ENCODE measurements at places on chromosomes 12 and 14.
A peak's percentile ranks its signal among the peaks of the same experiment; 100 is the strongest.

GRCh38 chr14:70173569-70173968, 15.2 kb downstream of the SLC8A3 start:
- DNase-seq, result no peak

- no peak for DNase-seq
These were observed 94.1 kb upstream of the TMPO start for GRCh38 chr12:98421316-98421715.

DNA sequence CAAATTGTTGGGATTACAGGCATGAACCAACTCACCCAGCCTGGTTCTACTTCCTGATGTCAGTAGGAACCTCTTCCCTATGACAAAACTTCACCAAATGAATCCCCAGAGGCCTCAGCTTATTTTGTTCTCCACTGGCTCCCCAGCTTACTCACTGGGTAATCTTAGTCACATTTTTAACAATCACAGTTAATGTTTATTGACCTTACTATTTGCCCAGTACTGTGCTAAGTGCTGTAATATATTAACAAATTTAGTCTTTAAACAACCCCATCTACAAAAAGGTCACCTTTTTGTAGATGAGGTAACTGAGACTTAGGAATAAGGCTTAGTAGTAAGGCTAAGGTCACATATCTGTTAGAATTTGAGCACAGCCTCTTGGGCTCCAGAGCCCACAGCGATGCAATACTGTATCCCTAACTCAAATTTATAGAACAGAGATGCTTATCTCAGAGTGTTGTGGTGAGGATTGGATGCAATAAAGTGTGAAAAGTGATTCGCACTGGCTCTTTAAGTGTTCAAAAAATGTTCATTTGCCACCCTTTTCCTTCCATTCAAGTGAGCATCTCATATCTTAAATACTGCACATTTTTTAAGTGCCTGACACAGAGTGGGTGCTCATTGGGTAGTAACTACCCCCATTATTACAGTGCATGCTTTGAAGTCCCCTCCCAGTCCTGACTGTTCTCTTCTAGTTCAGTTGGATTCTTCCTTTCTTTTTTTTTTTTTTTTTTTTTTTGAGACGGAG, 146.4 kb upstream of the ARHGAP5 start:
- no peak for DNase-seq

- DNase-seq, result no peak
These were observed 10.7 kb upstream of the EVL start for GRCh38 chr14:100054316-100055075.

DNA sequence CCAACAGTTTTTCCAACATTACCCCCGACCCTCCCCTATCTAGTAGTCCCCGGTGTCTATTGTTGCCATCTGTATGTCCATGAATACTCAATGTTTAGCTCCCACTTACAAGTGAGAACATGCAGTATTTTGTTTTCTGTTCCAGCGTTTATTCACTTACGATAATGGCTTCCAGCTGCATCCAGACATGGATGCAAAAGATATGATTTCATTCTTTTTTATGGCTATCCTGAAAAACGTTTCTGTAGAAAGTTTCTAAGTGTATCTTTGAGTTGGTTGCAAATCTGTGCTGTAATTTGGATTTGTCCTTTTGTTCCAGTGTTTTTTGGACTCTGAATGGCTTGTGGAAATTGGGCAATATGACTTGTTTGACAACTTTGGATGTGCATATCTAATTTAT, 11.7 kb downstream of the SP1 start:
- DNase-seq, result no peak

- no peak for DNase-seq
These were observed 7.5 kb downstream of the FOXG1 start for GRCh38 chr14:28773861-28774691.

GRCh38 chr12:99435095-99435791, 212.3 kb upstream of the GARIN6 start:
- DNase-seq, result no peak

- DNase-seq, result peak; percentile 92
These were observed 18.9 kb downstream of the FOS start for GRCh38 chr14:75297411-75298040.

DNA sequence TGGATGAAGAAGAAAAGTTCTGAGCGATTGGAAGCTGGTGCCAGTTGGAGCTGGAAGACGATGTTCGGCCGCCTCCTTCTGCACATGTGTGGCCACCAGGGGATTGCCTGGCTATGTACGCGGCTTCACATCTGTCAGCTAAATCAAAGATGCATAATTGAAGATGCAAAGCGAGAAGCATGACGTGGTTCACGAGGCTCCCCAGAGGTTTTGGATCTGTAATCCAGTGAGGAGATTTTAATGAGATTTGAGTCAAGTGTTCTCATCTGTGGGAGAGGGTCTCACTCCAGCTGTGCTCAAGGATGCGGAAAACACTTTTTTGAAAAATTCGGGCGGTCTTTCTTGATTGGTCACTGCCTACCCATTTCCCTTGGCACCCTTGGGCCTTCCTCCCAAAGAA, 94.6 kb downstream of the PAX9 start:
- no peak for DNase-seq

GRCh38 chr14:53743371-53743770, 213.3 kb downstream of the BMP4 start:
- DNase-seq, result no peak

DNA sequence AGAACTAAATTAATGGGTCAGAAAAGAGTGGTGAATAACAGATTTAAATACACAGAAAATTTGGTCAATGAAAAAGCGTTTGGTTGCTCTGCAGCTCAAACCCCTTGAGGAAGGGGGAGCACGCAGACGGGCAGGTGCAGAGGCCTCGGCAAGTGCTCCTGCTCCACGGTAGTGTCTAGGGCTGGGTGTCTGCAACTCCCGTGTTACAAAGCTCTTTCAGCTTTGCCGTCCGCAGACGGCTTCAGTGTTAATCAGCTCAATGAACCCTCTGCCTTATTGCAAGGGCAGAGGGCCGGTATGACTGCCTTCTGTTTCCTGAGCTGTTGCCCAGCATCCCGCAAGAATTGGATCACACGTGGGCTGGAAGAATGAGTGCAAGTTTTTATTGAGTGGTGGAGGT, 125.7 kb upstream of the TRHDE start:
- DNase-seq, result no peak
